ENCODE measurements at places on chromosomes 12 and 14. TPM values are rescaled to one million over a fixed set of nuclear protein-coding genes. Genes with fewer than 3 reads are reported as not detected.

ZFHX2 gene
- total RNA-seq = 0.74 TPM

GRCh38 chr12:40107098-40107802, 1.4 kb upstream of the SLC2A13 start:
- DNase-seq = no peak

VDR gene
- 23.6 TPM for total RNA-seq

DNA sequence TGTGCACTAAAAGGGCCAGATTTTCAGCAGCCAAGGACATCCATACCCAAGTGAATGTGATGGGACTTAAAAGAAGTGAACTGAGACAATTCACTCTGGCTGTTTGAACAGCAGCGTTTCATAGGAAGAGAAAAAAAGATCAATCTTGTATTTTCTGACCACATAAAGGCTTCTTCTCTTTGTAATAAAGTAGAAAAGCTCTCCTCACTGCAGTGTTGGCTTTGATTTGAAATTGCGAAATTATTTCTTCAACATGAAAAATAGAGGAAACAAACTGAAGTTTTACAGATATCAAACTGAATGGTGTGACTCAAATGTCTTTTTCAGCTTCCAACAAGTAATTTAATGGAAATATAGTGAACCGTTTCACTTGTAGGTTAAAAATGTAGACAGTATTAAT, 11.3 kb upstream of the KCNMB4 start:
- DNase-seq = no peak

SERPINA3 gene
- total RNA-seq = 328 TPM

Measured in vagina (tissue), 2 donors.